ENCODE measurements at places on chromosomes 6 and 20. TPM values are rescaled to one million over a fixed set of nuclear protein-coding genes. Genes with fewer than 3 reads are reported as not detected.

DNA sequence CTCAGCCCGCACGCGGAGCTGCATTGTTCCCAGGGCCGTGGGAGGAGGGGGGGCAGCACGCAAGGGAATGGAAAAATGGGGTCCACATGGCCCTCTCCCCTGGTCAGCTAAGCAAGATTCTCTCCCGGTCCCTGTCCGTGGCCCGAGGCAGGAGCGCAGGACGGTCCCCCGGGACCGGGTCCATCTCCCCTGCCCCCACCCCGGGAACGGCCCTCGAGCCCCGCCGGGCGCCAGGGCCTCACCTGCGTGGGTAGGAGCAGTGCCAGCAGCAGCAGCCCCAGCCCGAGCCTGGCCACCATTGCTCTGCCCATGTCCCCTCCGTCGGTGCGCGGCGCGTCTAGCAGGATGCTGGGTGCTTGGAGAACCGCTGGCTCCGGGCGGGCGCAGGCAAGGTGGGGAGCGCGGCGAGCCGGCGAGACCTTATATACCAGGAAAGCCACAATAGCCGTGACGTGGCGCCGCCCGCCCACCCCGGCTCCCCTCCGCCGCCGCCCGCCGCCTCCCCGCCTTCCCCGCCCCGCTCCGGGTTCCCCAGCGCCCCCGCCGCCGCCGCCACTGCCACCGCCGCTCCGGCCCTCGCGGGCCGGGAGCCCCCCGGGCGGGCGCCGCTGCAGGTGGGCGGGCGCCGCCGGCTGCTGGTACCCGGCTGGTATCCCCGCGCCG is at the start of gene CD24:
TSS of gene CD24 (minus strand) at position 394 of the 663 bp plus-strand sequence. CDS start at position 311, 83 bp downstream.
- DNase-seq, result no peak

- DNase-seq, result no peak
These were observed 6.4 kb downstream of the CCND3 start for GRCh38 chr6:41935193-41935574.

DNA sequence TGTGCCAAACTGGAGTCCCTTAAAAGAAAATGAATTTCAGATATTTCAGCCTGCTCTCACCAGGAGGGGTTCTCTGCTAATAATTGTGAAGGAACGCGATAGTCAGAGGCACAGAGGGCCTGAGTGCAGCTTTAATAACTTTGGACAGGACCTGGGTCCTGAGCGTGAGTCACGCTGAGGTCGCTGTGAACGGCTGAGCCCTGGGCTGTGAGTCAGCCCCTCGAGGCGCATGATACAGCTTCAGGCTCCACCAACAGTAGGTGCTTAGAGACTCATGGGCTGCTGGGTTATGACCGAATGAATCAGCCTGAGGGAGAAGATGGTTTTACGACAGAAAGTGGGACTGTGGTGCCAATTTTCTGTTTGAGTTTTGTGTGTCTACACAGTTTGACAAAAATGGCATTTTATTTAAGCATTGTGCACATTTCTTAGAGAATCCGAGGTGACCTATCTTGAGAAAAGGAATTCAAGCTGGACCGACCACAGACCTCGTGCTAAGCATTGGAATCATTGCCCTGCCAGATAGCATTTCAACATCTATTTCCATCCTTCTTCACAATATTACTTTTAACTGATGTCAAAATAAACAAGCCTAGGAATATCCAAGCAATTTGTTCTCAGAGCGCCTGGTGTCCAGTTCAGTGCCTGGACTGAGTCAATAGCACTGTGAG is 183.0 kb downstream of the THBS2 start:
- peak; percentile 100 for DNase-seq

- peak; percentile 44 for DNase-seq
These were observed 3.2 kb downstream of the GRIK2 start for GRCh38 chr6:101396548-101397173.

- no peak for DNase-seq
These were observed 27.5 kb upstream of the PBOV1 start for GRCh38 chr6:138245751-138246150.

GRCh38 chr20:62305149-62305764 is 2.5 kb downstream of the ADRM1 start:
- DNase-seq, result peak; percentile 46

- DNase-seq, result no peak
These were observed 64.0 kb downstream of the ARHGAP18 start for GRCh38 chr6:129645830-129646579.

GRCh38 chr6:13256266-13257001 is 71.9 kb downstream of the TBC1D7 start:
- no peak for DNase-seq

- peak; percentile 84 for DNase-seq
These were observed 19.7 kb downstream of the FAM217A start for GRCh38 chr6:4059115-4059777.

DNA sequence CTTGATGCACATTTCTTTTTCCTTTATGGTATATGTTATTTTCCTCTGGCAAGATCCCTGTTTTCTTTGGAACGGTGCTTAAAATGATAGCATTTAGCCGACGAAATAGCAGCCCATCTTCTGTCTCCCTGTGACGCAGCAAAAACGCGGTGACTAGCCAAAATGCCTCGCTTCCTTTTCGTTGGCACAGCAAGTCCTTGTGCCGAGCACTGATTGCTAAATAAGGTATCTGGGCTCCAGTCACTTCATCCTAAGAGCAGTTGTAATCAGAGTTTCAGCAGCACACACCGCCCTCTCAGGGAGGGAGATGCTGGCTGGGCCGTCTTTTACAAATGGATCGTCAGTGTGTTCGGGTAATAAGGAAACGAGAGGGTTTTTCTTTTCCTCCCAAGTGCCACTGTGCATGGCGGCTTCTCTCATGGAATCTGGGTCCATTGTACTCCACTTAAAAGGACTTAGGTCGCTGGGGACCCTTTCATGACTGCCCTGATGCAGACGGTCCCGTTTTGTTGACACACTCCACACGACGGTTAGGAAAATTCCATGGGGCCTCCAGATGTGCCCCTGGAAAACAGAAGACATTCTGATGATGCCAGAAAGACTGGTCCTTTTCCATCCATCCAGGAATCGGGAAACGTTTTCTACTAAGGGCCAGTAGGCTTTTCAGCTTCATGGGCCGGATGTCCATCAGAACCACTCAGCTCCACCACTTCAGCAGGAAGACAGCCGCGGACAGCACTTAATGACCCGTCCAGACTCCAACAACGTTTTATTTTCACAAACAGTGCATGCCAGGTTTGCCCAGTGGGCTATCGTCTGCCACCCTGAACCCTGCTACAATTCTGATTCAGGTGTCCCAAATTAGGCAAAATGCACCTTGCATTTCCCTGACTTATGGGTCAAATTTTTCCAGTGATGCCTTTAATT is 185.5 kb downstream of the CDH4 start:
- no peak for DNase-seq

GRCh38 chr20:47857187-47857568 is 71.9 kb upstream of the SULF2 start:
- no peak for DNase-seq

- no peak for DNase-seq
These were observed 465.8 kb downstream of the FRK start for GRCh38 chr6:115594891-115595290.

- peak; percentile 94 for DNase-seq
These were observed 52.4 kb downstream of the SCAND1 start for GRCh38 chr20:35901678-35902544.

GRCh38 chr6:12075067-12075563 is 63.0 kb downstream of the HIVEP1 start:
- DNase-seq, result peak; percentile 4

DNA sequence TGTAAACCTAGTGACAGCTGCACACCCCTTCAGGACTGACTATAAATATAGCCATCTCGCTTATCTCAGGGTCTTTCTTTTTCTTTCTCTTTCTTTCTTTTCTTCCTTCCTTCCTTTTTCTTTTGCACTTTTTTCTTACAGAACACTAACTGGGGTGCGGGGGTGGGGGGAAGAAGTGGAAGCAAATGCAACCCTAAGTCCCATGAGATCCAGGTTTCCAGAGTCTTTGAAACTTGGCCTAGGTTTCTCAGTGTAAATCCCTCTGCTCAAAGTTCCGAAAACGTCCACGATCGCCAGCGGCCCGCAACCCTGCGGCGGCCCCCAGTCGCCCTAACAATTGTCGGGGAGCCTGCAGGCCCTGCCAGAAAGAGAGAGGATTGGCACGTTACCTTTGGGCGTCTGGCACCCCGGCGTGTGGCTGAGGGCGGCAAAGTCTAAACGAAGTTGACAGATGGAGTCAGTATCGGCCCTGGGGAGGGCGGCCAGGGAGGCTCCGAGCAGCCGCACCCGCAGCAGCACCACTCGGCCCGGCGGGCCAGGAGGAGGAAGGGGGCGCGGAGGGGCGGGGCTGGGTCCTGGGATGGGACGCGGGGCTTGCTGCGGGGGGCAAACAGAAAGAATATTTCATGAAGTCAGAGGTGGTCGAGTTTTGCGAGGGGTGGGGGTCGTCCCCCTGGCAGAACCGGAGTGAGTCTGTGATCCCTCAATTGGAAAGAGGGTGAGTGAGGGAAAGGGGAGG is 577 bp upstream of the FOXF2 start:
- DNase-seq, result no peak

DNA sequence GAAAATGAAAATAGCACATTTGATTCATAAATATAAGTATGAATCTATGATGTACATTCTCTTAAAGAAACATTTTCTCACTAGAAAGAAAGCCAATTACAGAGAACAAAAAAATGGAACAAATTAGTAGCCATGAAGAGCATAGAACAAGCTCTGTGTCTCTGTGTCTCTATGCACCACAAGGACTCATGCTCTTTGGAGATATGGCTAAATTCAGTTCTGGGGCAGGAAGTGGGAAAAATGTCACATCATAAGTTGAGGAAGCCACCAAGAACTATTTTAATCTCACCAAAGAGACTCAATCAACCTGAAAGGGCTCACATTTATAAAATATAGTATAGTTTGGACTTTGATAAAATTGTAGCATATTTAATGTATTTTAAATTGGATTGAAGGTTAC is 1259.8 kb upstream of the GJE1 start:
- DNase-seq, result no peak

DNA sequence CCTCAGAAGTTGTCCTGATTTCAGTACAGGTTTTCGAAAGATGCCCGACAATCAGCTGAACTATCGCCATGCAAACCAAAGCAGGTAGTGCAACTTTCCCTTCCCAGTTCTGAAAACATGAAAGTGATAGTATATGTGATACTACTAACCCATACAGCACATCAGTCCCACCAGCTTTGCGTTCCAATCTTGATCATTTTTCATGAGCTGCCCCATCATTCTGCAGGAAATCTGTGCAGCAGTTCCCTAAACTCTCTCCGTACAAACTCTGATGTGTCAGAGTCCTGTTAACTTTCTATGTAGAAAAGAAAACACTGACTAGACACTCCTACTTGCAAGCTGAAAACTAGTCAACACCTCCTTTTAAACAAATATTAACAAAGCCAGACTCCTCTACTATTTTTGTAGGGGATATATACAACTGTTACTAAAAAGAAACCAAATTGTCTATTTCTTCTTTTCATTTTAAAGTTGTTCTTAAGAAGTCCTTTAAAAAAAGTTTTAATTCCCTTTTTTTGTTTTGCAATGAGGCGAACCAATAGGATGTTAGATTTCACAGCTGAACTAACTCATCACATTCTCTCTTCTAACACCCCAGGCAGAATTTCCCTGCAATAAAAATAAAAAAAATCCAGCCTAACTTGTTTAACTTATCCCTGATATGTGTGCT is 99.6 kb upstream of the DST start:
- no peak for DNase-seq

DNA sequence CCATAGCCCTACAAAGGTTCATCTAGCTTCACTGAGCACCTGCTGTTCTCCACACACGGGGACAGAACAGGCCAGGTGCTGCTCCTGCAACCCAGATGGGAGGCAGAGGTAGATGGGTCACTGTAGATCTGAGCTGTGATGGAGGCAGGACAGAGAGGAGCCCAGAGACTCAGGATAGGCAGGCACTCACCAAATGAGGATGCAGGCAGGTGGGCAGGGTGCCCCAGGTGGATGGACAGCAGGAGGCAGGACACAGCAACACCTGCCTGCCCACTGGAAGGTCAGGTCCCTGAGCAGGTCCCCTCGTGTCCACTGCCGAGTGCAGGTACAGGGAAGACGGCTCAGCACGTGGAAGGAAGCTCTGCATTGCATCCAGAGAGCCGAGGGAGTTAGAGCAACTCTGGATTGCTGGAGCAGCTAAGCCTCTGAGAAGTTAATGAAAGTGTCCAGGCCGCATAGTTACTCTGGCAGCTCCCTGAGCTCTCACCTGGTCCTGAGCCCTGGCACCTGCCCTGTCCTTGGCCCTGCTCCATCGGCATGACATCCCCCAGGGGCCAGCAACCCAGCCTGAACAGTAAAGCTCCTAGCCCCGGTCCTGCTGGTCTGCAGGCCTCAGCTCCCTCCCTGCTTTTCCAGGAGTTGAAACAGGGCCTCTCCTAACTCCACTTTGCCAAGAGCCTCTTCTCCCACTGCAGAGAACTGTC is 4.9 kb upstream of the YTHDF1 start:
- DNase-seq, result no peak

- DNase-seq, result no peak
These were observed 4.9 kb upstream of the SAMD5 start for GRCh38 chr6:147503587-147503986.

SPDEF gene
- 0.20 TPM for total RNA-seq

SCRT2 gene
- total RNA-seq, result not detected

LGSN gene
- total RNA-seq, result not detected

PREX1 gene
- total RNA-seq, result 1.3 TPM

ACSS1 gene
- total RNA-seq, result 2.0 TPM

C2 gene
- total RNA-seq, result not detected

ANGPT4 gene
- not detected for total RNA-seq

GPR6 gene
- not detected for total RNA-seq

TNF gene
- 1.7 TPM for total RNA-seq

PRR18 gene
- not detected for total RNA-seq

SRMS gene
- not detected for total RNA-seq
